Activated CD4-positive, alpha-beta memory T cell treated with anti-CD3 and anti-CD28 coated beads, Interleukin-2, amount 10 ng/mL, durations not matched to agents 7 days and 5 days (primary cell): ENCODE measurements at places on chromosomes 12 and 14. TPM values are rescaled to one million over a fixed set of nuclear protein-coding genes. Genes with fewer than 3 reads are reported as not detected.

Gene SLC25A29
- total RNA-seq, result 8.2 TPM

Gene ANO2
- total RNA-seq, result not detected

Gene CATSPERB
- total RNA-seq, result 2.5 TPM

Gene C12orf50
- total RNA-seq, result not detected

Gene TPCN1
- 19.2 TPM for total RNA-seq

Gene PTPRB
- total RNA-seq, result not detected

Gene ZC2HC1C
- 2.4 TPM for total RNA-seq

Gene DPPA3
- total RNA-seq, result not detected

Gene TMEM132C
- total RNA-seq, result 0.05 TPM

Gene AJUBA
- 1.3 TPM for total RNA-seq

Gene TSPAN8
- not detected for total RNA-seq

Gene WDR89
- total RNA-seq, result 20.1 TPM
